ENCODE measurements at places on chromosomes 13 and 19. TPM values are rescaled to one million over a fixed set of nuclear protein-coding genes. Genes with fewer than 3 reads are reported as not detected.
A peak's percentile ranks its signal among the peaks of the same experiment; 100 is the strongest.

DNA sequence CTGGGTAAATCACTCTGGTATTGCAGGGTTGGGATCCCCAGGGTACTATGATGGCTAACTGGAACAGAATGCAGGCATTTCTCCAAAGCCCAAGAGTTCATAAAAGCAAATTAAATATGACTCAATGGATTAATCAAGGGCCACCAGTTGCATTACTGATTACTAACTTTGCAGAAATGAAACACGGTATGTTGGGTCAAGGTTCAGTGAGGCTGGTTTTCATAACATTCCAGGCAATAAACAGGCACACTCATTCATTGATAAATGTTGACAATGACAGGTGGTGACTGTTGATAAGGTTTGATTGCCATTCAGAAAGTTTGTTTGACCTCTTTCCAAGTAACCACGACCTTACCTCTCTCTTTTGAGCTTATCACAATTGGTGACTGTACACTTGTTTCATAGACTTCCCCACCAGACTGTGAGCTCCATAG lies 506 bp upstream of the AP1M1 start:
- DNase-seq = peak; percentile 96

- DNase-seq = peak; percentile 29
Observed at GRCh38 chr19:4567584-4568071, 8.1 kb upstream of the SEMA6B start.

- peak; percentile 28 for DNase-seq
Observed at GRCh38 chr19:43465468-43466120, at the start of gene LYPD3. Gene LYPD3 (minus strand): TSS chr19:43465608. CDS start chr19:43465571, 37 bp downstream.

- DNase-seq = no peak
Observed at GRCh38 chr19:48415395-48415794, 21.9 kb downstream of the GRIN2D start.

DNA sequence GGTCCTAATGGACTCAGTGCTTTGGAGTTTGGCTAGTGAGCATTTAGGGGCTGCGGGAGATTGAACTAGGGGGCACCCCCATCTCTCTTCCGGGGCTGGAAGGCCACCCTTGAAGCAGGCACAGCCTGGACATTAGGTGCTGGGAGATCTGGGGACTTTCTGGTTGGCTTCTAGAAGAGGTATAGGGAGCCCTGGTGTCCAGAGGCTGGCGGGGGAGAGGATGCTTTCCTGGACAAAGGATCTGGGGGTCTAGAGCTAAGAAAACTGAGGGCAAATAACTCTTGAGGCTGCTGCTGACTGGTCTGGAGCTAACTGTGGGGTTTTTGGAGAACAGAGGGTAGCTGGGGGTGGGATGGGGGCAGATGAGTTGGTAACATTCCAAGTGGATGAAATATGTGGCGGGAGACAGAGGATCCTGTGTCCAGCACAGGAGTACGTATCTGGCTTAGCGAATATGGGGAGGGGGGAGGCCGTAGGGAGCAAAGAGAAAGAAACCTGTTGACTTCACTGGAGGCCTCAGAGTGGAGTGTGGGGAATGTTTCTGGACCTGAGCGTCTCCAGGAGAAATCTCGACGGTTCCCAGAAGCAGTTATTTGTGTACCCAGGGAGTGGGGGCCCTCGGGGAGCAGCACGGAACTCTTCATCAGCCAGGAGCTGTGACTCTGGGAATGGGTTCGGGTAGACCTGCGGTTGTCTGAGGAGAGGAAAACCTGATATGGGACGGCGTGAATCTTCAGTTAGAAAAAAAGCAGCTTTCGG lies 1.4 kb downstream of the HNRNPUL1 start:
- no peak for DNase-seq

DNA sequence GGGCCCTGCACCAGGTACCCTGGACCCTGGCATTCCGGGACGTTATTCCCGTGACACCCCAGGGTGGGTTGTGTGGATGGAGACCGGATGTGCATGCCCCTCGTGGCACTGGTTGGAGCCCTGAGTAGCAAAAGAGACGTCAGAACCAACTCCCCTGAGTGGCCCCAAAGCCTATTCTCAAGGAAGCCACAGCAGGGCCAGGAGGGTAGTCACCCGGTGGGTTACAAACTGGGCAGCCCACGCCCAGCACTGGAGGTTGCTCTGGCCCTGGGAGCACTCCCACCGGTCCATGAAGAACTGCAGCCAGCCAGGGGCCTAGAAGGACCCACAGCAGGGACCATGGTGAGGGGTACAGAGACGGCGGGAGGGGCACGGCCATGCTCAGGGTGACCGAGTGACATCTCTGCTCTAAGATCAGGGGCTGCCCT lies 7.5 kb downstream of the KLF16 start:
- DNase-seq = no peak

- no peak for DNase-seq
Observed at GRCh38 chr13:52847682-52848432, 583 bp downstream of the PCDH8 start.

GRCh38 chr19:49474542-49474924 lies 518 bp downstream of the FLT3LG start:
- no peak for DNase-seq

GRCh38 chr13:106570299-106570852 lies 2.4 kb upstream of the ARGLU1 start:
- DNase-seq = peak; percentile 5

GRCh38 chr19:35533822-35534392 lies 651 bp downstream of the GAPDHS start:
- peak; percentile 9 for DNase-seq

DNA sequence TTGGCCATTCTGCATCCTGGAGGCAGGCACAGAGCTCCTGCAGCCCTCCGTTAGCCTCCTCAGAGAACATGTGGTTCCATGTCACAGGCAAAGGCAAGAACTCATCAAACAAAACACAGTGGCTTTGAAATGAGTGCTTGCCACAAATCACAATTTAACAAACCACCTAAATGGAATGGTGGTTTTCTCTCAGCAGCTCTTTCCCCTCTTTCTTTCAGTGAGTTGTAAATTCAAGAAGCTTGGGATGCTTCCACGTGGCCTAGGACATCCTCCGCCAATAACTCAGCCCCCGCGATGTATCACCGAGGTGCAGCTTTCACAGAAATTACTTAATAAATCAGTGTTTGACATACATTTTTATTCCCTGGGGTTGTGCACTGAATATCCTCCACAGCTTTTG lies 65.4 kb upstream of the RFC3 start:
- no peak for DNase-seq

DNA sequence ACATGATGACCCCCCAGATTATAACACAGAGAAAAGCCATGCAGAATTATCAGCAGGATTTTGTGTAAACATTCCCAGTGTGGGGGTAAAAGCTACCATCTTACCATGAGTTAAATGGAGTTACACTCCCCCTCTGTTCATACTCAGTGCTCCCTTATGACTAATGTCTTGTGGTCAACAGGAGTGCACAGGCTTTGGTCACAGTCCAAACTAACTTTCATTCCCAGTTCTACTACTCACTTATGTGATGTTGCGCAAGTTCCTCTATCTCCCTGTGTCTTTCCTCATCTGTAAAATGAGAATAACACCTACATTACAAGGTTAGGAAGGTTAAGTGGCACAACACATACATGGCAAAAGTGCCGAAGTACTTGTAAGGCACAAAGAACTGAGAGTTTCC lies 277.9 kb downstream of the RBM26 start:
- DNase-seq = peak; percentile 10

- DNase-seq = no peak
Observed at GRCh38 chr19:19816679-19817078, 4.9 kb downstream of the ZNF506 start.

- DNase-seq = no peak
Observed at GRCh38 chr13:75347925-75348324, 134.0 kb downstream of the TBC1D4 start.

DNA sequence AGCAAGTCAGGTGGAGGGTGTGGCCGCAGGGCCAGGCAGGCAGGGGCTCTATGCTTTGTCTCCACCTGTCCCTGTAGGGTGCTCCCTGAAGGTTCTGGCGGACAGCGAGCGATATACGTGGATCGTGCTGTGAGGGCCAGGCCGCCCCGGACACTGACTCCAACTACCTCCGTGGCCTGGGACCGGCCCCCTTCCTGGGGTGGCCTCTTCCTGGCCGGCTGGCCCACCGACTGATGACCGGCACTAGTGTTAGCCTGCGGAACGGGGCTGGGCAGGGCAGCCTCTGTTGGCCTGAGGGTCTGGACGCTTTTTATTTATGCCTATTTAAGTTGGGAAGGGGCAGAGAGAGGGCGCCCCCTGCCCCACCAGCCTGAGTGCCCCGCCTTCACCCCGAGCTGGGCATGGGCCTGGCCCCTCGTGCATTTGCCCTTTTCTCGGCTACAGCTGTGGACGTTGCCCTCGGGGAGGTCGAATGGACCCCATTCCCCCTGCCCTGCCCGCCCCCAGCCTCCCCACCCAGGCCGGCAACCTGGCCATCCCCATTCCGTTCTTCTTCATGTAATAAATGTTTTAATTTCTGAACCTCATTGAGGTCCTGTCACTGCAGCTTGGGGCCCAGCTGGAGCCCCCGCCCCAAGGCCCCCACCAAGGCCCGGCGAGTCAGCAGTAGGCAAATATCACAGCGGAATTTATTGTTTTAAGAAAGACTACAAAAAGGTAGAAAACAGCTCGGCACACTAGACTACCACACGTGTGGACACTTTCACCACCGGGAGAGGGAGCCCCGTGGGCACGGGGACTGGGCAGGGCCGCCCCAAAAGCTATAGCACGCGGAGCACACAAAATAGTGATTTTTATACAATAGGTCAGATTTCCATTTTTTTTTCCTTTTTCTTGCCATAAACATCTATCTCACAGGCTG lies 8.8 kb downstream of the DCAF15 start:
- DNase-seq = no peak

GRCh38 chr19:13613447-13613846 lies 107.2 kb upstream of the CACNA1A start:
- DNase-seq = no peak

DNA sequence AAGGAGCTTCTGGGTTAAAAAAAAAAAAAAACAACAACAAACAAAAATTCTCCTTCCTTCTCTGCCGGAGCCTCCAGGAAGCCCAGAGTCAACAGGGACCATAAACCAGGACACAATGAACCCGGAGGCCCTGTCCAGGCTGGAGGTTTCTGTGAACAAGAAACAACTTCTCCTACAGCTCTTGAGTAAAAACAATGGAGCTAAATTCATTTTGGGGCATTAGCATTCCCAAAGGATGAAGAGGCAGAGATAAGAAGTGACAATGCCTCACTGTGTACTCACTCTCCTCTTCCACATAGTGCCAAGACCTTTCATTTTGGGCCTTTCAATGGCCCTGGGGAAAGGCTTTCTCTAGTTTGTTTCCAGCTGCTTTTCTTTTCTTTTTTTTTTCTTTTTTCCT lies 9.0 kb downstream of the RHPN2 start:
- DNase-seq = peak; percentile 13

TEAD2 gene
- total RNA-seq = 16.5 TPM

METTL21C gene
- total RNA-seq = not detected

ATXN8OS gene
- not detected for total RNA-seq

NDFIP2 gene
- total RNA-seq = 90.8 TPM

USHBP1 gene
- total RNA-seq = not detected

KLF5 gene
- total RNA-seq = 29.7 TPM

ZNF626 gene
- total RNA-seq = 2.5 TPM

ELSPBP1 gene
- not detected for total RNA-seq

ZNF530 gene
- 3.9 TPM for total RNA-seq

NOTCH3 gene
- total RNA-seq = 12.4 TPM

HPN gene
- not detected for total RNA-seq

NDUFA3 gene
- 173 TPM for total RNA-seq

Measured in HFFc6 (cell line).